ENCODE measurements at places on chromosomes 2 and 18.

- DNase-seq, result no peak
Measured at GRCh38 chr2:221501883-221502269, 70.2 kb downstream of the EPHA4 start.

- no peak for DNase-seq
Measured at GRCh38 chr18:8799596-8800441, 94.5 kb downstream of the MTCL1 start.

DNA sequence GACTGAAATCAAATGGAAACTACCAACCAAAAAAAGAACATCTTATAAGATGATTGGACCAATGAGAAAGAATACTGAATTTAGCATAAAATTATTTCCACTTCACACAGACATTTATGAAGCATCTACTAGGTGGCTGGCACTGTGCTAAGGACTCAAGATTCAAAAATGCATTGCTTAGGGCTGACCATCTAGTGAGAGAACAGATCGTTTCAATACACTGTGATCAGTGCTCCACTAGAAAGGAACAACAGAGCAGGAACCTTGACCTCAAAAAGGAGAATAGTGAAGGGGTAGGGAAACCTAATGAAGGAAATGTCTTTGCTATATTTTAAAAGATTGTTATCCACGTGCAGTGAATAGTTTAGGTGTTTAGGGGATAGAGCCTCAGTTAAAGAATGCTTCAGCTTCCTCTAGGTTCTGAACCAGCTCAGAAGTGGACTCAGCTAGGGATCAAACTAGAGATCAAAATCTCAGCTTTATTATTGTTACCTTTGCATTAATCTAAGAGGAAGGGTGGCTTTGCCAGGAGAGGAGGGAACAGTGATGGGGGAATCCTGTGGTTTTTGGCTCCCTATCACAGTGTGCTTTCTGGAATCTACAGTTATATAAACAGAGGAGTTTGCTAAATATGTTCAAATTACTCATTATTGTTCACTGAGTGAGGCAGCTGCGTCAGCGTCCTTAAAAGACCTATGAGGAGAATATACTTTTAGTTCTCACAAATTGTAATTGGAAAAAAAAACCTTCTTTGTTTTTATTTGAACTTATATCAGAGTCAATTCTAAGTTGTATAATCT, 16.2 kb upstream of the BBS5 start:
- DNase-seq, result no peak

GRCh38 chr2:57878171-57878865, 168.3 kb upstream of the VRK2 start:
- DNase-seq, result no peak

- DNase-seq, result no peak
Measured at GRCh38 chr2:203996692-203997091, 60.1 kb downstream of the ICOS start.

DNA sequence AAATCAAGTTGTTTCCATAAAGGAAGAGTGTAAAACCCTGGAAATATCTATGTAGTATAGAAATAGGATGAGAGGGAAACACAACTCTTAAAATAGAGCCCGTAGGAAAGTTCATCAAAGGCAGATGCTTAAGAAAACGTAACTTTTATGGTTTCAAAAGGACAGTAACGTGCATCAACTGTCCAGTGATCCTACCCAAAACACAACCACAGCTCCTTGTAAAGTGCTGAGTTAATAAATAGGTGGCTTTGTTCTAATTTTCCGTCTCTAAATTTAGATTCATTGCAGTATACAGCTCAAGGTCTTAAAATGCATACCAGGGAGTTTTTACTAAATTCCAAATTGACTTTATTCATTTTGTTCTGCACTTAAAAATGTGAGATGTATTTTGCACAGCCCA, 282.1 kb upstream of the ID2 start:
- DNase-seq, result no peak

DNA sequence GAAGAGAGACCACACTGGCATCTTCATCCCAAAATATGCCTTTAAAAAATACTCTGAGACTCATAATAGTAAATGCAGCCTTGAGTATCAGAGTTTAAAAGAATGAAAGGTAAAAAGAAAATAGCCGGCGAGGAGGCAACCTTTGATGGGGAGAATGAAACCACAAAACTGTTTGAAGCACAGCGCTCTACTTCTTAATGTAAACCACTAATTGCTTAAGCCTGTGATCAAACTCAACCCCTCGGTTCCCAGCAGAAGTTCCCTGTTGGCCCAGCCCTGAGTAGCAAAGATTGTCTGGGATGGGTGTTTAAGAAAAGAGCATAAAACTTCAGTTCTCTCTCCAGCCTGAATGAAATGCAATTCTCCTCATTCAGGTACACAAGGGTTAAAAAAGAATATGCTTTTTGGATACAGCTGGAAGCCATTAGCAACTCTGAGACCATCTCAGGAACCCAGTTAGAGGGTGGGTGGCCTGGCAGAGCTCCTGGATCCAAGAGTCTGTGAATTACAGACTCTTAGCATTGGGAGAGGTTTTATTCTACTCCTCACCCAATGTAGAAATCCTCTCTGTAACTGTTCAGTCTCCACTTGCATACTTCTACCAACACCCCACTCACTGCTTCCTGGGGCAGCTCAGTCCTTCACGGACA, 44.8 kb downstream of the VIT start:
- DNase-seq, result no peak

DNA sequence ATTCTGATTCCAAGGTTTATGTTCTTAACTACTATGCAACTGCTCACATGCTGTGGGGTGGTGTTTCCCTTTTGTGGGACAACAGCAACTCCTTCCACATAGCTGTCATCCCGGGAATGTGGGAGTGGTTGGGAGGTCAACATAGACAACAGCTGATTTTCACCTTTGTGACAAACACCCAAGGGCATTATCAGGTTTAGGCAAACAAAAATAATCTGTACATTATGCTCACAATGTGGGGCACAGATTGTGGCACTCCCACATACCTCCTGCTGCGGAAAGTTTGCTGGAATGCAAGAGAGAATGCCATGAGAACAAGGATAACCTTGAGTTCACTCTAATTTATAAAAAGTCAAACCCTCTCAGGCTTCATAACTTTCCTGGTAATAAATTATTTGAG, 582.6 kb downstream of the CNTNAP5 start:
- no peak for DNase-seq

DNA sequence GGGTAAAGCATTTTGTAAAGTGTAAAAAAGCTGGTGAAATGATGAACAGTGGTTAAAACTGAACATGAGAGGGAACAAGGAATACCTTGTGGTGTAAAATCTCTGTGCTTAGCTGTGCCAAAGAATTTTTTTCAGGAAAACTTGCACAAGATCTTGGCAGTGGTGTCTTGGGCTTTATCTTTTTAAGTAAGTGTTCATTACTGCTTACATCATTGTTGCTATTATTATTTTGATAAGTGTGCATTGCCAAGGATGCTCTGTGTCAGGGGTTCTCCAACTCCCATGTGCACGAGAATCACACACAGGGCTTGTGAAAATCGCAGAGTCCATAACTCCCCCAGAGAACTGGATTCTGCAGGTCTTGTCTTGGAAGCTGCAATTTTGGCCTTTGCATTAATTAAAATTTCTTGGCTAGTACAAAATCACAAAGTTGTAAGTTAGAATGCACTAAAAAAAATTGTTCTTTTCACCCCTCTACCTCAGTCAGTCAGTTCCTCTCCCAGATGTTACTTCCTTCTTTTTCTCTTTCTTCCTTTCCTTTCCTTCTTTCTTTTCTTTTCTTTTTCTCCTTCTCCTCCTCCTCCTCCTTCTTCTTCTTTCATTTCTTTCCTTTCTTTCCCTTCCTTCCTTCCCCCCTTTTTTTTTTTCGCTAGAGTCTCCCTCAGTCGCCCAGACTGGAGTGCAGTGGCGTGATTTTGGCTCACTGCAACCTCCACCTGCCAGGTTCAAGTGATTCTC, 37.8 kb downstream of the GATA6 start:
- no peak for DNase-seq

- no peak for DNase-seq
Measured at GRCh38 chr2:135743860-135744259, 2.2 kb downstream of the UBXN4 start.

DNA sequence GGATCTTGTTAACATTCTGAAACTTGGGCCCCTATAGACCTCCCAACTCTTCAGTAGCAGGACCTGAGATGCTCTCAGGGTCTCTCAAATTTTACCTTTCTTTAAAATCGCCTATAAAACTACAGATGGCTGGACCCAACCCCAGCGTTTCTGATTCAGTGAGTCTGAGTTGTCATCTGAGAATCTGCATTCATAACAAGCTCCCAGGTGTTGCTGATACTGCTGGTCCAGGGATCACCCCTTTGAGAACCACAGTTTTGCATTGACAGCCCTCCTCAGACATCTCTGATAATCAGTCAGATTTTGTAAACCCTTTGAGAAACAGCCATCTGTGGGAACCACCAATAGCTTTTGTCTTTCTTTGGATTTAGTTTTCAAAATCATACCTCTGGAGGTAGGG, 315.8 kb downstream of the CYRIA start:
- DNase-seq, result no peak

- no peak for DNase-seq
Measured at GRCh38 chr2:85872536-85873161, 16.1 kb downstream of the ST3GAL5 start.

- DNase-seq, result no peak
Measured at GRCh38 chr2:114231921-114232320, 210.5 kb upstream of the DPP10 start.
